Ovary (tissue), 10 donors: ENCODE measurements at places on chromosomes 1 and 21. TPM values are rescaled to one million over a fixed set of nuclear protein-coding genes. Genes with fewer than 3 reads are reported as not detected.

MAN1C1 gene
- 59.2 TPM for total RNA-seq

CD1D gene
- 0.18 TPM for total RNA-seq

RGS13 gene
- 0.12 TPM for total RNA-seq

KIF21B gene
- 0.60 TPM for total RNA-seq
